ENCODE measurements at places on chromosomes 5 and 9.

GRCh38 chr5:9395706-9396105, 150.2 kb downstream of the SEMA5A start:
- no peak for DNase-seq

GRCh38 chr9:20391208-20391607, 231.1 kb downstream of the MLLT3 start:
- no peak for DNase-seq

GRCh38 chr9:69090946-69091345, 55.4 kb downstream of the FXN start:
- DNase-seq = no peak

DNA sequence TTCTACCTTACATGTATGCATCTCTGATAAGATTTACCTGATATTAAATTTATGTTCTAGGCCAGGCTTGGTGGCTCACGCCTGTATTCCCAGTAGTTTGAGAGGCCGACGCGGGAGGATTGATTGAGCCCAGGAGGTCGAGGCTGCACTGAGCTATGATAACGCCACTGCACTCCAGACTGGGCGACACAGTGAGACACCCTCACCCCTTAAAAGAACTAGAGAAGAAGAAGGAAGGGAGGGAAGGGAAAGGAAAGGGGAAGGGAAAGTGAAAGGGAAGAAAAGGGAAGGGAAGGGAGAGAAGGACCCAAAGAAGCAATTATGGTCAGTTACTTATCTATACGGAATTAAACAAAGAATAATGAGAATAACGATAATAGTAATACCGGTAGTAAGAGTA, 1.2 kb upstream of the RFK start:
- no peak for DNase-seq

DNA sequence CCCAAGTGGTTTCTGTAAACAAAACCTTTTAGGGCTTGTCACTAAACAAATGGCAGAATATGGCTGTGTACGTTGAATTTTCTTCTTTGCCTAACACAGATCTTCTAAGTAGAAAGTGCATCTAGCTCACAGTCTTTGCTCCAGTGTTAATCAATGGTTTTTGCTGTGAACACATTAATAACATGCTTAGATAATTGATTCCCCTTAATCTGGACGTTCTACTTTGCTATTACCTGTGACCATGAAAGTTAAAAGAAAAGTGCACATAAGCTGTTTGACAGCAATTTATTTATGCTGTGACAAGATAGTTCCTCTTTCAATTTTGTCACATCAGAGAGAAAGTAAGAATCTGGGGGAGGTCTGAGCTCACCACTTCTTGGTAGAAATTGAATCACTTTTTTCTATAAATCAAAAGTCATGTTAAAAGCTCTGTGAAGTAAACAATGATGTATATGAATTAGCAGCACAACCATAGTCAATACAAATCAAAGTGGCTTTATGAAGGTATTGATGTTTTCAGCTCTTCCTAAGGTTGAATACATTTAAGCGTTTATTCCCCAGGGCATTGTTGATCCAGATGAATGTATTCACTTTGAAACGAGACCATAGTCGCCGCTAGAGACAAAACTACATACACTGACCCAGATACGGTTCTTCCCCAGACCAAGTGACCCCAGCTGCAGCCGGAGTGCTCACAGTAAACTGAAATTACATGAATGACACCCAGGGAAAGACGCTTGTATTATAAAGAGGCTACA, 174.6 kb upstream of the ZNF608 start:
- no peak for DNase-seq

- no peak for DNase-seq
Measured at GRCh38 chr9:109351032-109351431, 30.2 kb upstream of the EPB41L4B start.

DNA sequence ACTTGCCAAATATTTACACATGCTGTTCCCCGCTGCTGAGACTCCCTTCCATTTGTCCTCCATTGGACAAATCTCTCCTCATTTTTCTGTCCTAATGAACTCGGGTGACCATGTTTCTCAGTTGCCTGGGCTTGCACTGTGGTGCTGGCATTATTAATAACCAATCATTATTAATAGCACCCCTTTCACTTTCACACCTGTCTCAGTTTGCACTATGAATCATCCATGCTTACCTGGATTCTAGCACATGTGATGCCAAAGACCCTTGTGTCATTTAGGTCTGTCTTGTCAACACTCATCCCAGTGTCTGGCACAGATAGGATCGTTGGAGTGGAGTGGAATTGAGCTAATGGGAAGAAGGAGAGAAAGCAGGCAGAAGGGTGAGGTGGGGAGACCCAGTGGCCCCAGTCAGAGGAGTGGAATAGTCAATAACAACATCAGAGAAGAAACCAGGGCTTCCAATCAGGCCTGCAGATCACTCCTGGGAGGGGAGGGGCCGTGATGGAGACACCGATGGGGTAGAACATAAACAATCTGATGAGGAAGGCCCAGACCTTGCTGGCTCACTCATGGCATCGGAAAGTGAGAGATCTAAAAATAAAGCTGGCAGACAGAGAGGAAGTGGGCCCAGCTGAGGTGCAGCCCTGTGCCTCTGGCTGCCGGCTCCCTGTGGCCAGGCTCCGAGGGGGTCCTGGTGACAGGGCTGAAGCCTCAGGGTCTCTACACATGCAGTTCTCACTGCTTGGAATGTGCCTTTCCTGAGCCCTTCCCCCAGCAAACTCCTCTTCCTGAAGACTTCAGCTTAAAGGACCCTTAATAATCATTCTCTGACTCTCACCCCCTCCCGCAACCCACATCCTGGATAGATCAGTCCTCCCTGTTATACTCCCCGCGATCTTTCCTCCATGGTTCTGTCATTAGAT, 33.5 kb upstream of the CRB2 start:
- DNase-seq = peak; percentile 75

GRCh38 chr5:129748913-129749880, 1.3 kb downstream of the MINAR2 start:
- DNase-seq = no peak

GRCh38 chr9:100277166-100277979, 75.4 kb downstream of the TEX10 start:
- DNase-seq = no peak

DNA sequence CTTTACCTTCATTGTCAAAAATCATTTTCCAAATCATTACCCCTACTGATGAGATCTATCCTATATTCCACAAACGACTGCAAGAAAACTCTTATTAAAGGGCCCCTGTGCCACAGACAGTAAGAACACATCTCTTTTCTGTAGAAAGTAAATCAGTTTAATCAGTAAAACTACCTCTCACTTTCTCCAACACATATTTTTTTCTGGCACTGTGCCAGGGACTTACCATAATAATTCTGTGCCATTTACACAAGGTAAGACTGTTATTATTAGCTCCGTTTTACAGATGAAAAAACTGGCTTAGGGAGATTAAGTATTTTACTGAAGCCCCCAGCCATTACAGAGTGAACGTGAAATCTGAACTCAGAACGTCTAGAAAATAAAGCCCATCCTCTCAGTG, 587.0 kb upstream of the COX7C start:
- no peak for DNase-seq

DNA sequence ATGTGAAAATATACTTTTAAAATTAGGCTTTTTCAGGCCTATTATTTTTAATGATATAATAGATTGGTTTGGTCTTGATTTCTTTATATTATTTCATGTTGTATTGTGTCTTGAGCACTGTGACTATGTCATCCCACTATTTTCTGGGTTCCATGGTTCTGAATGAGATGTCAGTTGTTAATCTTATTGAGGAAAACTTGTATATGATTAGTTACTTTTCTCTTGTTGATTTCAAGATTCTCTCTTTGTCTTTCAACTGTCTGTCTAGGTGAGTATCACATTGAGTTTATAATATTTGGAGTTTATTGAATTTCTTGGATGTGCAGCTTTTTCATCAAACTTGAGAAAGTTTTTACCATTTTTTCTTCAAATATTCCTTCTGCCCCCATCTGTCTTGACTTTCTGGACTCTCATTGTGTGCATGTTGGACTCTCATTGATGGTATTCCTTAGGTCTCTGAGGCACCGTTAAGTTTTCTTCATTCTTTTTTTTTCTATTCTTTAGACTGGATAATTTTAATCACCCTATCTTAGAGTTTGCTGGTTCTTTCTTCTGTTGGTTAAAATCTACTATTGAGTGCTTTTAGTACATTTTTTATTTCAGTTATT, 175.8 kb downstream of the TMEM167A start:
- DNase-seq = no peak

All from DND-41 (cell line).